T1000 (cell line): ENCODE measurements at places on chromosomes 3 and 15.
A peak's percentile ranks its signal among the peaks of the same experiment; 100 is the strongest.

DNA sequence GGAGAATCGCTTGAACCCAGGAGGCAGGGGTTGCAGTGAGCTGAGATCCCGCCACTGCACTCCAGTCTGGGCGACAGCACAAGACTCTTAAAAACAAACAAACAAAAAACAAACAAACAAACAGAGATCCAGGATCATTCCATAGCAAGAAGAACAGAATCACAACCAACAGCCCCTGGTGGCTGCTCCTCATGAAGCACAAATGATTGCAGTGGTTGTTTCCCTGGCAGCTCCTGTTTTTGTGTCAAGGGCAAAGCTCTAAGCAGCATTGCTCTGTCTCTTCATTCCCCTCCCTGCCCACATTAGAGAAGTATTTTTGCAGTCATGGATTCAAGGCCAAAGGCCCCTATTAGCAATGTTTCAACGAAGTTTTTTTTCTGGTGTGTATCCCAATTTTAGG lies 25.8 kb upstream of the BLM start:
- no peak for DNase-seq

DNA sequence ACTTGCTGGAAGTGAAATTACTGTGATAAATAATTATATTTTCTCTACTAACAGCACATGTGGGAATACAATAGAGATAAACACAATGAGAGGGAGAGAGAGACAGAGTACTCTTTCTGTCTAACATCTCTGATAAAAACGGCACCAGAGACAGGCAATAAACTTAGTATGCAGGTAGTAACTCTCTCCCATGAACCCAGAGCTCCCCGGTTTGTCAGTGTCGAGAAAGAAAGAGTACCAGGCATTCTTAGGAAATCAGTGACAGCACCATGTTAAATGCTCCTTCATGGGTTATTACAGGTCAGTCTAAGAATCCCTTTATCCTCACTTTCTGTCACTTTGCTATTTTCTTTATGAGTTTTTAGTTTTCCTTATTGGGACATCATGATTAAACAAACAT lies 110.7 kb upstream of the EPHA3 start:
- DNase-seq: no peak

DNA sequence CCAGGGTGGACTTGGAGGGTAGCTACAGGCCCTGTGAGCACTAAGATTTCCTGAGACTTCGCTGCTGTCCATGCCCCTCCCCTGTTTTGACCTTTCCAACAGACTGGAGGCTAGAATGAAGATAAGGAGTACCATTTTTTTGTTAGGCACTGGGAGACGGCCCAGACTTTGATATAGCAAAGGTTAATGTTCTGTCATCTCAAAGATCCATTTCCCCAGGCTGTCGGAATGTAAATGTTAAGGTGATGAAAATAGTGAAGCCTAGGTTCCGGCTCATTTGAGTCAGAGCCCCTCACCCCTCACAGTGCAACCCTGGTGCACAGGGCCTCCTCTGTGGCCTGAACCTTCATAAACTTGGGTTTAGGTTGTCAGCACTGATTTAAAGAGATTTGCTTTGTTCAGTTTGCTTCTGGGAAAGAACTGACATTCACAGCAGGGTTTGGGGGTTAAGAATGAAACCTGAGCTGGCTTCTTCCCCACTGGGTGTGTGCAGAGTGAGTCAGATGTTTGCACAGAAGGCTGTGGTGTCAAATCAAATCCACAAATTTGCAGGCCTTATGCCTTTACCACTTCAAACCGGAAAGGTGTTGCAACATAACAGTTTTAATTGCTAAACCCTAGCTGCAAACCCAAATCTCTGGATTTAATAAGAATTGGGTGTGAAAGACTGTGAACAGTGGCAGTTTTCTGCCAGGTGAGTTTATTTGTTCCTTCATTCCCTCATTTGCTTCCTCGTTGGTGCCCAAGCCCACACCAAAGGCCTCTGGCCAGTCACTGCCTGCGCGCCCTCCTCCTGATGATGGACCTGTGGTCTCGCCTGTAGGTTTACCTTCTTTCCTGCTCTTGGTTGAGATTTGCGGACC lies 20.6 kb upstream of the KCTD6 start:
- DNase-seq: peak; percentile 46

DNA sequence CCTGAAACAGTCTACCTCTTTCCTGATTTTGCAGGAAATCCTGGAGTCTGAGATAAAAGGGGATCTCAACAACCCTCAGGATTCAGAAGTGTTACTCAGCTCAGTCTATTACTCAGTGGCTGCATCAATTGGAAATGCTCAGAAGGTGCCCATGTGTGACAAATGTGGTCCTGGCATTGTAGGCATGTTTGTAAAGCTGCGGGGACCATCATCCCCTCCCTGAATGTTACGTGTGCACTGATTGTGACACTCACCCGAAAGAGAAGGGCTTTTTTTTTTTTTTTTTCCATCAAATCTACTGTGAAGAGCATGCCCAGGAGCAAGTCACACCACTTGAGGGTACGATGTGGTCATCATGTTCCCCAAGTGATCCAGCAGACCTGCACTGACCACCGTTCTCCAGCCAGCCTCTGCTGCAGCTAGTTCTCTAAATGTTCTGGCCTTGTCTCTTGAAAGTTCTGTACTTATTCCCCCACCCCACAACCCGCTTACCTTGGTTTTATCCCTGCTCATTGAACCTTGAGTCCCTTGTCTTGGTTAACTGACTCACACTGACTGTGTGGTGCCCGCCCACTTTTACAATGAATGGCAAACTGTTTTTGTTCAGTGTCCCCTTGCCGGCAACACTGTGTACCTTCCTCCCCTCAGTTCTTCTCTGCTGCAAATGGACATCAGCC lies 19.8 kb downstream of the ST3GAL6 start:
- no peak for DNase-seq

DNA sequence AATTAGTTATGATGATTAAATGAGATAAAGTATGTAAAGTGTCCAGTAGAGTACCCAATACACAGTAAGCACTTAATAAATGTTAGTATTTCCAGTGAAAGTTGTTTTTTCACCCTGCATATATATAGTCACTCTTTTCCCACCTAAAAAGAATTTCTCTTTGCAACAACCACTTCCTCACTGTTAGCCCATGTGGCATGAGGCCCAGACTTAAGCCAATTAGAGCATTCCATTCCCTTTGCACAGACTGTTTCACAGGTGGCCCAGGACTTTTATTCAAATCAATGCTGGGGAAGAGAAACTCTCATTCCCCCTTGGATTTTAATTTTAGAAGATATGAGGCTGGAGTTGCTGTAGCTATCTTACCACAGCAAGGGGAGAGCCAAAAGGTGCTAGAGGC lies 3.7 kb downstream of the IFT80 start:
- no peak for DNase-seq

- DNase-seq: no peak
These were observed 8.5 kb downstream of the KLHL18 start for GRCh38 chr3:47291158-47291753.

GRCh38 chr3:127019449-127019848 lies 36.5 kb downstream of the PLXNA1 start:
- peak; percentile 21 for DNase-seq

DNA sequence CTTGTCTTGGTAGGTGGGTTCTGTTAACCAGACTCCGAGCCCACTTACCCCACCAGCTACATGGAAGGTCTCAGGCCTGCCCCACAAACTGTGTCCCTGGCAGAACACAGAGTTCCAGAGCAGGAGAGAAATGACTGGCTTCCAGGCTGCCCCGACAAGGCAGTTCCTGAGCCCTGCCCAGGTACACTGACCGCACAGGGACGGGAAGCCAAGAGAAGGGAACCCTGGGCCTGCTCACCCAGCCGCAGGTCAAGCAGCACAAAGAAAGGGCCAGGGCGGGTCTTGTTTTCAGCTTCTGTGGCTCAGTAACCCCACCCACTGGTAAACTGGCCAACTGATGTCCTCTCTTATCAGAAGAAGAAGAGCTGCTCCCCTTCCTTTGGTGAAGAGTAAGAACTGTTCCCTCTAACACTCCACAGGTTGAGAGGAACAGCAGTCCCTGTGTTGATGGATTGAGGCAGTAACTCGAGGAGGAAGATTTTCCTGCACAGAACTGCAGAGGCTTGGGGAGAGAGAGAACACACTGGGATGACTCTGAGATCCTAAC lies 68.4 kb downstream of the CRTC3 start:
- DNase-seq: no peak

DNA sequence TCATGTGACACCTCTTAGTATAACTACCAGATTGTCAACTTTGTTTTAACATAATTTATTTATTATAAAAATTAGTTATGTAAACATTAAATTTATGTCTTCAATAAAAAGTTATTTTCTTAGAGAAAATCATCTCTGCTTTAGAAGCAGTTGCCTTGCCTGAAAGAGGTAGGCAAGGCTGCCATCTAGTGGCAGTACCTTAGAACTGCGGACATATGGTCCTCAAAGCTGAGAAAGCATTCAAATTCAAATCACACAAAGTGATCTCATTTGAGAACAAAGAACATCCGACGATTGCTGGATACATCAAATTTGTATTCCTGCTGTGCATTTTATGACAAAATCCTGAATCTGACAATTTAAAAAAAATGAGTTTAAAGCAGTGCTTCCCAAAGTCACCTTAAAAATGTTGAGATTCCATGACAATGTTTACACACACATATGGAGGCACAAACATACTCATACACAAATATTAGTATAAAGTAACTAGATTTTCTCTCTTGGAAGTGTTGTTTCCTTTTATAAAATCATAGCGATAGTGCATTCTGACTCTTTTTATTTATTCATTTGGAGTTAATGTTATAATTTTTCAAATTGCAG lies 617.4 kb downstream of the CADM2 start:
- peak; percentile 39 for DNase-seq

- DNase-seq: no peak
These were observed at the start of gene SPTBN5 for GRCh38 chr15:41893422-41894250. Gene SPTBN5, minus strand, starts transcription at chr15:41894053. Its CDS starts 556 bp downstream, at chr15:41893497.

DNA sequence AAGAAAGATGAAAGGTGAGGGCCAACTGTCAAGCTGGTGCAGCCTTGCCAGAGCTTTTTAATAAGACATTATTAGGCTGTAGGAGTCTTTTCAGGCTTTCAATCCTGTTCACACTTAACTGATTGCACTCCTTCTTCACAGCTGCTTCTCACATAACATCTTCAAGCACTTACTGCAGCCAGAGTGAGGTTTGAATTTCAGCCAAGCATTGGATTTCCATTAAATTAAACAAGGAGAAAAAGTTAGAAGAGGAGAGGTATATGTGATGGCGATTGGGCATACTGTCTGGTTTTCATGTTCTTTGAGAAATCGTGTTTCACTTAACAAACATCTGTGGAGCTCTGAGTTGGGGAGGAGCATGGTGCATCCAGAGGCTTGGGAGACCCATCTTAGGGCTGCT lies 392.8 kb upstream of the LRRC3B start:
- no peak for DNase-seq

DNA sequence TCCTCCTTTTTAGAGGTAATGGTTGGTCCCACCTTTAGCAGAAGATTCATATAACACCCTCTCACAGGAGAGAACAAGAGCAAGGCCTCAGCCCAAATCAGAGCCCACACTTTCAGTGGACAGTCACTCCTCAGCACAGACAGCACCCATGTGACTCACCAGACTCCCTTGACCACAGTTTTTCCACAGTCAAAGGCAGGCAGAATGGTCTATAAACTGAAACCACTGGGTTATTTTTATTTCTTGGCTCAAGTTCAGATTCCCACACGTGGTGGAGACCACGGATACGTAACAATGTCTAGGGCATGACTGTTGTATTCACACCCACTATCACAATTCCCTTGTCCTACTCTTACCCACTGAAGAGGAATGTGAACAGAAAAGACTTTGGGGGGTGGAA lies 237.8 kb upstream of the UBE2E1 start:
- DNase-seq: no peak

GRCh38 chr3:139887431-139887830 lies 47.6 kb upstream of the CLSTN2 start:
- DNase-seq: no peak

- no peak for DNase-seq
These were observed 372.9 kb upstream of the LMCD1 start for GRCh38 chr3:8128686-8129085.

DNA sequence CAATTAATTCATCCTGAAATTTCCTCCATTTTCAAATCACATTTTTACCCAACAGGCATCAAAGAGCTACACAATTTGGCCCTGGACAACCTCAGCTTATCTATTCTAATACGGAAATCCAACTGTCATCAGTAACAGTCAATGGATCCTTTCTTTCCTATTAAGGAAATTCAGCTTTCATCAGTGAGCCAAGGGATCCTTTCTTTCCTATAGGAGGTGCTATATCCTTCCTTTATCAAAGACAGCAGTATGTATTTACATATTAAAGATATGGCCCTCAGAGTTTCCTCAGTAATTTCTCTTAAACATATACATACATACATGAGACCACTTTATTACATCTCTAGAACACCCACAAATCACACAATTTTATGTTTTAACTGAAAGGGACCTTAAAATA lies 10.1 kb downstream of the DHX36 start:
- DNase-seq: no peak

- DNase-seq: no peak
These were observed 32.5 kb upstream of the CCDC54 start for GRCh38 chr3:107344722-107345121.

DNA sequence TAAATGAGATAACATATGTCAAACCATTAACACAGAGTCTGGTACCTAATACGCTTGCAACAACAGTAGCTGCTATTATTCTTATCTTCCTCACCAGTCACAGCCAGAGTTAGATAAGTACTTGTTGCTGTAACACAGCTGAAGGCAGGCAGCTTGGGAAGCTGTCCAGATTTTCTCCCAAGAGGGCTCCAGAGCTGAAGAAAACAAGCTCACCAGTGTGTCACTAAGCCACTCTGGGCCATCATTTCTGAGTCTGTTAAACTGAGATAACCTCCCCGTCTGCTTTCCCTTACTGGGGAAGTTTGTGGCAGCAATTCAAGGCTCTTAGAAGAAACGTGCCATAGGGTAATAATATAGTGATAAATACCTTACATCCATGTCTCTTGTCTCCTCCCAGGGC lies 226.3 kb downstream of the TAFA4 start:
- DNase-seq: no peak

DNA sequence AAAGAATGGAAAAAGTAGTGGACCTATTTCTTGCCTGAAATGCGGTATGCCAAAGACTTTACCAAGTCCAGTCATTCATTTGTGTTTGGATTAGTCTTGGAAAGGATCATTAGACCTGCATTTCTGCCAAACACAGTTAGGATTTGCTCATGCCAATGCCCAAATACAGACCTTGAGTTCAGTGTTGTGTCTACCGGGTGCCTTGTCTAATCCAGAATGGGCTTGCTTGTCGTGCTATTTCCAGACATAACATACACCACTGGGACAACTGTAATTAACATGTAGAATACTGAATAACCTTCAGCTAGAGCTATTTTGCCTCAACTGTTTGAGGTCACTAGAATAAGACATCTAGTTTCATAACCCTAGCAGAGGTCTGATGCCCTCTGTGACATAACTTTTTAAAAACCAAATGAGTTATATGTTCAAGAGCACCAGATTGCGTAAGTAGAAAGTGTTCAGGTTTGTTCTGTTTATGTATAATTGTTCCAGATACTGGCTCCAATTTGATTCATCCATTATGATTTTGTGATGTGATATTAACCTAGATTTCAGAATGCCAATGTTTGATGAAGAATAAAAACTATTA lies 145.3 kb upstream of the DPH6 start:
- no peak for DNase-seq

- DNase-seq: no peak
These were observed 6.0 kb downstream of the NRG4 start for GRCh38 chr15:76006136-76006778.
